ENCODE measurements at places on chromosomes 11 and 22.

GRCh38 chr11:128715691-128716561, 22.1 kb downstream of the FLI1 start:
- peak; percentile 17 for DNase-seq

- DNase-seq: no peak
These were observed 15.0 kb downstream of the RBX1 start for GRCh38 chr22:40965936-40966725.

- DNase-seq: no peak
These were observed 16.6 kb downstream of the TTLL8 start for GRCh38 chr22:50041361-50042065.

DNA sequence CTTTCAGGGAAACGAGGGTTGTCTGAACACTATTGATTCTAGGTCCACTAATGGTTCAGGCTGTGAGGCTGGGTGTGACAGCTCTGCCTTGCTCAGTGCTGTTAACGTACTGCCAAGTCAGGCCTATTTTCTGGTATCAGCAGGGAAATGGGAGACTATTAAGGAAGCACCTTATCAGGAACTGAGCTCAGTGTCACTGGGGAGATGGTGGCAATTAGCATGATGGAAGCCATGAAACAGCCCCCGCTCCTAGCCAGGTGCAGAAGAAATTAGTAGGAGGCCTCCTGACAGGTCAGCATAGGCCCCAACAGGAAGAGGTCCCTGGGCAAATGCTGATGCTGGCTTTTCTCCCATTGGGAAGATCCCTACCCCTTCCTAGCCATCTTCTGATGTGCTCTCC, 42.6 kb upstream of the LMO2 start:
- DNase-seq: no peak

DNA sequence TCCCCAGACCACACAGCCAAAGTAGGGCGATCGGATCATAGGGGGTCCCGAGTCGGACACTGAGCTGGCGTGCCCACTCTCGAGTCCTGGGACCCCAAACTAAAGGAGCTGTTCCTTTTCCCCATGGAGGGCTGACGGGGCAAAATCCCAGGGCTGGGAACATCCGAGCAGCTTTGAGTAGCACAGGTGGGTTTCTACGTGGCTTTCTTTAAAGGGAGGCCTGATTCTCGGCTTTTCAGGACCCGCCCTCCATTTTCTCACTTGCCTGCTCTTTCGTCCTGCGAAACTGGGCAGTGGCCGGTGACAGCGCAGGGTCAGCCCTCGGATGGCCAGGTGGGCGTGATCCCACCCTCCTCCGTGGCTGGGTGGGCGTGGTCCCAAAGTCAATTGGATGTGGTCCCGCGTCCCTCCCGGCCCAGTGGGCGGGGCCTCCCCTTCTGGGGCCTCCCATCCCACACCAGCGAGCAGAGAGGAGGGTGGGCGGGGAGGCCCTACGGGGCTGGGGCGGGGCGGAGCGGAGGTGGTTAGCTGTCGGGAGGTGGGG, 17.5 kb upstream of the TXNRD2 start:
- DNase-seq: no peak

DNA sequence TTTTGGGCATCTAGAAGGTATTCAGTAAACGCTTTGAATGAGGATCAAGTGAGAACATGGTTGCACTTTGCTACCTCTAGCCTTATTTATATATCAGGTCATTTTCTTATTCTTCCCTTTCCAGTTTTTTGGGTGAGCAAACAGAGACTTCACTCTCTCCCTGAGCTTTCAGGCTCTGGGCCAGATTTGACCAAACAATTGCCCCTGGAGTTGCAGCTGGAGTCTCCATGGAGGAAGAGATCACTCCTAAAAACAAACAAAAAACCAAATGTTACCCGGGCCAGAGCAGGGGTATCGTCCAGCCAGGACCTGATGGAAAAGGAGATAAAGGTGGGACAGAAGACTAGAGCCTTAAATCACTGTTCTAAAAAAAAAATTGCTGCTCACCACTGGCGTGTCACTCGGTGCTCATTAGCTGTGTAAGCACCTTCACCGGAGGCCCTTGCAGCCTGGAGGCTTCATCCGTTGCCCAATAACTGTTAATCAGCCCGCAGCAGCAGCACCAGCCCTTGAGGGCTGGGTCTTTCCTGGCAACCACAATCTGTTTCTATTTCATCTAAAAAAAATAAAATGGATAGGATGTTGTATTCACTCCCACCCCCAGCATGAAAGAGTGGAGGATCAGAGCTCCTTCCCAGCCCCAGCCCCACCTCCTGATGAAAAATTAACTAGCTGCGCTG, 125.0 kb downstream of the PKNOX2 start:
- no peak for DNase-seq

GRCh38 chr22:27801202-27801615, 347 bp downstream of the MN1 start:
- DNase-seq: peak; percentile 35

GRCh38 chr11:46445920-46446771, 54.6 kb upstream of the CHRM4 start:
- no peak for DNase-seq

GRCh38 chr22:17913801-17914347, 110.5 kb downstream of the MICAL3 start:
- DNase-seq: no peak

DNA sequence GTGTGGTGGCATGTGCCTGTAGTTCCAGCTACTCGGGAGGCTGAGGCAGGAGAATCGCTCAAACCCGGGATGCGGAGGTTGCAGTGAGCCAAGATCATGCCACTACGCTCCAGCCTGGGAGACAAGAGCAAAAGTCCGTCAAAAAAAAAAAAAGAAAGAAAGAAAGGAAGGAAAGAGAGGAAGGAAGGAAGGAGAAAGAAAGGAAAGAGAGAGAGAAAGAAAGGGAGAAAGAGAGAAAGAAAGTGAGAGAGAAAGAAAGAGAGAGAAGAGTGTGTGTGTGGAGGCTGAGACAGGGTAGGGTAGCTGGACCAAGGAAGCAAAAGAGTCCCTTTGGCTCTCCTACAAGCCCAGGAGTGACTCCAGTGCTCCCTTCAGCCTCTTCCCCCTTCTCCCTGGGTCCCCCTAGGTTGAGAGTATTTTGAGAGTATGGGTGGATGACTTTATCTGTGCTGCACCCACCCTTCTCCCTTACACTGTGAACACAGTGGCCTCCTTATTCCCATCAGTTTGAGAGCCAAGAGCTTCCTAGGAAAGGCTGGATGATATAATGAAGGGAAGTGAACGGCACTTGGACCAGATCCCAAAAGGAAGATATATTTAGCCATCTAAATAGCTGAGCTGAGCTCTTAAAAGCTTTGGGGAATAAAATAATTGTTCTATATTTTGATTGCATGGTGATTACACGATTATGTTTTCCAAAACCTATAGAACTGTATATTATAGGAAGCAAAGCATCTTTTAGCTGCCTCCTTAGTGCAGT, 9.5 kb upstream of the DENND5A start:
- no peak for DNase-seq

DNA sequence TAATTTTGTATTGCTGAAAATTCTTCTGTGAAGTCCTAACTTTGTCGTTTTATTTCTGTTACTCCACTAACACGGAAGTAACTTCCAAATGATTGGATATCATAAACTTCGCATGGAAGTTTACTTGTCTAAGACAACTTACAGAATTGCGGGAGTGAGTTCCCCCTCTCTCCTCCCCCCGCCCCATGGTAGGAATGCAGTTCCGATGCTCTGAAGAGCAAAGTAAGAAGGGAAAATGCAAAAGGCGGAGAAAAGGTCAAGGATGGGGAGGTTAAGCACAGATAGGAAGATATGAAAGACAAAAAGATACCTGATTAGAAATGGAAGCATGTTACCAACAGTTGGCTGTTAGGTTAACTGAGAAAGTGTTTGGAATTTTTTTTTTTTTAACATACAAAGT, 1.3 kb downstream of the EIF3M start:
- no peak for DNase-seq

- DNase-seq: peak; percentile 84
These were observed at the start of gene NOL12 for GRCh38 chr22:37686002-37686982. Gene NOL12, plus strand, starts transcription at chr22:37686343. Its CDS starts 50 bp downstream, at chr22:37686393.

DNA sequence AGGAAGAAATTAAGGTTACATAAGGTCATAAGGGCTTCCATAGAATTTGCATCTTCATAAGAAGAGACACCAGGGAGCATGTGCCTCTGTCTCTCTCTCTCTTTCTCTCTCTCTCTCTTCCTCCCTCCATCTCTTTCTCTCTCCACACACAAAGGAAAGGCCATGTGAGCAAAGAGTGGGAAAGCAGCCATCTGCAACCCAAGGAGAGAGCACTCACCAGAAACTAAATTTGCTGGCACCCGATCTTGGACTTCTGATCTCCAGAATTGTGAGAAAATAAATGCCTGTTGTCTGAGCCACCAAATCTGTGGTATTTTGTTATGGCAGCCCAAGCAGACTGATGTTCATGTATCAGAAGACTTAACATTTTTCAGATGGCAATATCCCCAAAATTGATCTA, 6.4 kb upstream of the KRTAP5-10 start:
- no peak for DNase-seq

DNA sequence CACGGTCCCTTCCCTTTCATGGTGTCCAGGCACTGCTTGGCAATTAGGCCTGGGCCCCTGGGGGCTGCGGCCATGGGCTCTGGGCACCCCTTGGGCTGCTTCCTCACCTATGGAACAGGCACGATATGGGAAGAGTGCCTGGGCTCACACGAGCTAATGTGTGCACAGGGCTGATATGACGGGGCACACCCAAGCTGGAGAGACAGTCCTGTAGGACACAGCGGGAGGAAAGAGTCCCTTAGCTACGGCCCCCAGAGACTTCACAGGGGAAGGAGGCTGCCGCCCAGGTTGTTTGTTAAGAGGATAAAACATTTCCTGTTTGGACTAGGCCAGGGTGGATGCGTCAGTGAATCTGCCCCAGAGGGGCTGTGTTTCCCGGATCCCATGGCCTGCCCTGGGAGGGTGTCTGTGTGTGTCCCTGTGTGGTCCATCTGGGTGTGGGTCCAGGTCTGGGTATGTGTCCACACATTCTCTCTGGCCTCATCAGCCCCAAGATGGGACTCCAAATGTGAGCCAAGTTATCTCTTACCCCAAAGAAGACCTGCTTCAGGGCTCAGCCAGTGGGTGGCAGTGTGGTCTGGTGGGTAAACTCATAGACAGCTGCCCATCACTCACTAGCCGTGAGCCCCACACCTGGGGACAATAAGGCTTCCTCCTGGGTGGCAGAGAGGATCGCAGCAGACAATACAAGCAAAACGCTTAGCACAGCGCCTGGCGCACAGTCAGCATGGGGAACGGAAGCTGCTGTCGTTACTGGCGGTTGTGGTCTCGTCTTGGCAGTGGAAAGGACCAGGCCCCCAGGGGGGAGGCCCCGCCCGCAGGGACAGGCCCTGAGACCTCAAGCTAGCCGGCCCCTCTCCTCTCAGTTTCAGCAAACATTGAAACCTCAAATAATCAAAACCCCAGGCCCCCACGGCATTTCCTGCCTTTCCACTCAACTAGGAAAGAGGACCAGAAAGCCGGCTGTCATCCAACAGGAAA, 3.2 kb upstream of the EMID1 start:
- DNase-seq: no peak

DNA sequence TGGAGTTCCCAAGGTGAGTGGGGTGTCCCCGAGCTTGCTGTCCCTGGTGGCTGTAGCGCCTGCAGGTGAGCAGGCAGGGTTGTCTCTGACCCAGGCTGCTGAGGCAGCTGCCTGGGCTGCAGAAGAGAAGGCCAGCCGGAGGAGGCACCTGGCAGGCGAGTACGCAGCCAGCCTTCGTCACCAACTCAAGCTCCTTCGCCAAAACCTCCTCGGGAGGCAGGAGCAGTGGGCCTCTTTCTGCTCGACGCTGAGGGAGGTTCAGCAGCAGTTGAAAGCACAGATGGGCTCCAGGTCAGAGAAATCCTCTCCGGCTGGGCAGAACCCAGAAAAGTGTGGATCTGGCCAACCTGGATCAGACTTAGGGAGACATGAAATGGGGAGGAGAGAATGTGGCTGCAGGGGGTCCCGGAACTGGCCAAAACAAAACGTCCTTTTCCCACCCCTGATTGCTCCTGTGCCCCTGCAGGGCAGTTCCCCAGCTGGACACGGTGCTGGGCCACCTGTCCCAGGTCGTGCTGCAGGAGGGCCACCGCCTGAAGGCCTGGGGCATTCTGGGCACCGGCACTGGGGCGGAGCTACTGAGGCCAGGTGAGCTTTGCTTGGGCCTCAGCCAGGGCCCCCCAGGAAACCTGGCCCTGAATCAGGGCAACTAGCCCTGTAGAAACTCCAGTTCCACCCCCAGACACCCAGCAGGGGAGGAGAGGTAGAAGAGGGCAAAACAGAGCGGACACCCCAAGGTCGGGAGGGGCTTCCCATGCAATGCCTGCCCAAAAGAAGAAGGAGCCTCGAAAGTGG, 56.7 kb downstream of the BTG4 start:
- DNase-seq: no peak

DNA sequence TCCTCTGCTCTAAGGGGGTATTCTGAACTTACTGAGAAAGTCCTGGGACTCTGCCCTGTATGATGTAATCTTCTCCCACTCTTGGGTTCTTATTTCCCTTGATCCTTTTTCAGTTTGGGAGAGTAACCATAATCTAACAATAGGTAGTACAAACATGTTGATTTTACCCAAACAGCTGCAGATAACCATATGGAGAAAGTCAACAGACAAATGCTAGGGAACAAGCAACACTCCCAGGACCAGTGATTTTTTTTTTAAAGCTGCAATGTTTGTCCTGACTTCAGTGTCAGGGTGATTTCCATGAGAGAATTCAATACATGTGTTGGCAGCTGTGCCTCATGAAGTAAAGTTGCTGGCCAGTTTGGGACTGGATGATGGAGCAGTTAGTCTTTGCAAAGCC, 156.5 kb downstream of the FCHSD2 start:
- no peak for DNase-seq

GRCh38 chr11:113521737-113522517, 46.7 kb upstream of the DRD2 start:
- DNase-seq: no peak

GRCh38 chr22:22181341-22181850, 63.2 kb upstream of the VPREB1 start:
- DNase-seq: no peak

DNA sequence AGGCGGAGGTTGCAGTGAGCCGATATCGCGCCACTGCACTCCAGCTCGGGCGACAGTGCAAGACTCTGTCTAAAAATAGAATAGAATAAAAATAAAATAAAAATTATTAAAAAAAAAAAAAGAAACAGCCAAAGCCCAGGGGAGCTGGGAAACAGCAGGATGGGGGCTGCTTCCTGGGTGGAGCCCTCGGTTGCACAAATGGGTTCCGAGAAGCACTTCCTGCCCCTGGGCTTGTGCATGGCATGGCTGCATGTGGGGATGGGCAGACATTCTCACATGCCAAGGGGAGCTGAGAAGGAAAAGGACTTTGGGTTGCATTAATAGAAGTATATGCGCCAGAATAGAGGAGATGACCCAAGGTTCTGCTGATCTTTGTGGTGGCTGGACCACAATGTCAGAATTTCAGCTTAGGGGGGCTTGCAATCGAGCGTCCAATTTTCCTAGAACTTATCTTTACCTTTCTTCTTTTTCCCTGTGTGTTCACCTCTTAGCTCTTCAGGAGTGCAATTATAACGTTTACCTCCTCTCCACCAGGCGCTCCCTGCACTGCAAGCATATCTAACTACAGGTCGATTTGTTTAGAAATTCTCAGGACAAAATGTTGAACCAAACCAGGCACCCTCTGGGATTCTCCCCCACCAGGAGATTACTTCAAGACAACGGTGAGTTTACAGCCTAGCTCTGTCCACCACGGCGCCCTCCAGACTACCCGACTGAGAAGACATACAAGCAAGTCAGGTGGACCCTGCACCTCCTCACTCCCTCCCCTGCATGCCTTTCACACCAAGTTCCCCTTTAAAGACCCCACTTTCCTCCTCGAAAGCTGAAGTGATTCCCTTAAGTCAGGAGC, 53.2 kb downstream of the SHISAL1 start:
- no peak for DNase-seq
